ENCODE measurements at places on chromosomes 11 and 22.

DNA sequence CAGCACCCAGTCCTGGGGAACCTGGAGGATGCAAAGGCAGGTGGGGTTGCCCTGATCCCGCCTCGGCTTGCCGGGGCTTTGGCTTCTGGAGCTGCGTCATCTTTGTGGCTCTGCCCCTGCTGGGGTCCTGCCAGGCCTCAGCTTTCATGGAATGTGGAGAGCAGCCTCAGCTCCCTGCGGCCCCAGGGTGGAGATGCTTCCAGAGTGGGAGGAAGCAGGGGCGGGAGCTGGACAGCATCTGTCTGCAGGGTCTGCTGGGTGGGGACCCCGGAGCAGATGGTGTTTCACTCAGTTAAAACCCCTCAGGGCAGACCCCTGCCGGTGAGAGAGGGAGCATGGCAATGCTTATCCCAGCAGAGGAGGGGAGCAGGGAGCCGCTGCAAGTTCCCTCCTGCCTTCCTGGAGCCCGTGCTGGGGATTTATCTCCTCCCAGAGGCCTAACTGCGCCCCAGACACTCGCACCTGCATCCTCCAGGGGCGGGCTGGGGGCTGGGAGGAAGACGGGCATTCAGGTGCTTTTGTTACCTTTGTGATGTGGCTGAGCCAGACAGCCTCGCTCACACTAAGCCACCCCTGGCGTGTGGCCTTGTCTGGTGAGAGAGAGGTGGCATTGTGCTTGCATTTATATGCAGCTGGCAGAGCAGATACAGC lies 15.7 kb downstream of the GRIK4 start:
- DNase-seq, result no peak

DNA sequence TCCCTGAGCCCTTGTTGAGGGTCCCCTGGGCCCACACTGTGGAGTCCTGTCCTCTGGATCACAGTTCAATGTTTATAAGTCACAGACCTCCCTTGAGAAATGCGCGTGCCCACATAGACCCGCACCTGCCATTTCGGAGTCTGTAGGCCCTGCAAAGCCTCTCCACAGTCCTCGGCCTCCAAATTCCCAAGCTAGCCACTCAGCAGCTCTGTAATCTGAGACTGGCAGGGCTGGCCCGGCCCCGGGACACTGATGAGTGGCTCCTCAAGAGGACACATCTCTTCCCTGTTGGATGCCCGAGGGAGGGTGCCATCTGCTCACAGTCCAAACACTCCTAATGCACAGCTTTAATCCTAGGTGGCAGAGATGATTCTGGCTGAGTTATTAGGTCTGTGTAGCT lies 39.1 kb downstream of the B3GAT1 start:
- no peak for DNase-seq

DNA sequence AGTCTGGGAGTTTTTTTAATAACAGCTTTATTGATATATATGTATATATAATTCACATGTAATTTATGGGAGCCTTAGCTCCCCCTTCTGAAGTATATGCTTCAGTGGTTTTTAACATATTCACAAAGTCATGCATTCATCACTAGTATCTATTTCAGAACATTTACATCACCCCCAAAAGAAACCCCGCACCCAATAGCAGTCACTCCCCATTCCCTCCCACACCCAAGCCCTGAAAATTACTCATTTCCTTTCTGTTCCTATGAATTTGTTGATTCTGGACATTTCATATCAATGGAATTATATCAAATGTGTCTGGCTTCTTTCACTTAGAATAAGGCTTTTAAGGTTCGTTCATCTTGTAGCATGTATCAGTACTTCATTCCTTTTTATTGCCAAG lies 35.6 kb upstream of the SYT7 start:
- DNase-seq, result no peak

GRCh38 chr11:914747-915501 lies 4.3 kb upstream of the CHID1 start:
- DNase-seq, result no peak

- DNase-seq, result no peak
Observed at GRCh38 chr11:33172996-33173395, 11.7 kb upstream of the CSTF3 start.

- no peak for DNase-seq
Observed at GRCh38 chr11:126153006-126153405, 58.4 kb downstream of the RPUSD4 start.

DNA sequence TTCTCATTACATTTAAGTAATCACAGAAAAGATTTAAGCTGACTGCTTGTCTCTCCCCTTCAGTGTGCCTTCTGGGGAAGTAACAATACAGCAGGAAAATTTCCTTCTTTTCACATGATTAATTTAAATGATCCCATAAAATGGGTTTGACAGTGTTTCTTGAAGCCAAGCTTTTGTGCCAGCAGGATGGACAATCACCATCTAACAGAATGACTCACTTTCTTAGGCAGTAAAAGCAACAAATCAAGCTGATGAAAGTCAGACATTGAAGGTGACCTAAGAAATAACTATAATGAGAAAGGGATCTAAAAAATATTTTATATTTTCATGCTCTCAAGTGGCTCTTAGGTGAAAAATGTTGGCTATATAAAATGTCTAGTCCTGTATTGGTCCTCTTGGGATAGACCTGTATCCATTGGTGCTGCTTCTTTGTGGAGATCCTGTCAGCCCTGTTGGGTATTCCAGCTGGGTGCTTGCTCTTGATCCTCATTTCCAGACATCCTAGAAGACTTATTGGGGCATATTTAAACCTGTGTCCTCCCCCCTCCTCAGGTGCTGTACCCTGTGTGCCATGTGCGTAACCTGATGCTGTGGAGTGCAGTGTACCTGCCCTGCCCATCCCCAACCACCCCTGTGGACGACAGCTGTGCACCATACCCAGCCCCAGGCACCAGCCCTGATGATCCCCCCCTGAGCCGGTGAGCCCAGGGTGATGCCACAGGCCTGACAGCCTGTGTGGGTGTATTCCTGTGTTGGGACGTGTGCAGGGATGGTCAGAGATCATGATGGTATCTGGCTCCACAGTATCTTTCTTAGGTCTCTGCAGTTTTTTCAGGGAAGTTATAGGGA lies 62.7 kb upstream of the HORMAD2 start:
- no peak for DNase-seq

GRCh38 chr11:12166299-12167060 lies 56.1 kb downstream of the MICAL2 start:
- no peak for DNase-seq

DNA sequence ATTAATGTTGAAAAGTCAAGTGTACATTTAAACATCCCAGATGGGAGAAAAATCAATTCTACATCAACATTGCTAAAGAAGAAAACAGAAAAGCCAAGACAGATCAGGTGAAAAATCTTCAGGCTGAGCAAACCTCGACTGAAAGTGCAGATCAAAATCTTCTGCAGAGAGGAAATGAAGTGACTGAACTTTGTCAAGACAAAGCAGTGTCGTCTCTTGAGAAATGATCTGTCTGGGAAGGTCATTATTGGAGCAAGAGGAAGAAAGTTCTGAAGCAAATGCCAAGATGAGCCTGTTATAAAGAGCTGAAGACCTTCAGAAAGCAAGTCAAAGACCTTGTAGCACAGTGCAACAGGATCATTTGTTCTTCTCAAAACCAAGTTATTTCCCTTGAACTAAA lies 5.8 kb upstream of the PLEKHB1 start:
- no peak for DNase-seq

DNA sequence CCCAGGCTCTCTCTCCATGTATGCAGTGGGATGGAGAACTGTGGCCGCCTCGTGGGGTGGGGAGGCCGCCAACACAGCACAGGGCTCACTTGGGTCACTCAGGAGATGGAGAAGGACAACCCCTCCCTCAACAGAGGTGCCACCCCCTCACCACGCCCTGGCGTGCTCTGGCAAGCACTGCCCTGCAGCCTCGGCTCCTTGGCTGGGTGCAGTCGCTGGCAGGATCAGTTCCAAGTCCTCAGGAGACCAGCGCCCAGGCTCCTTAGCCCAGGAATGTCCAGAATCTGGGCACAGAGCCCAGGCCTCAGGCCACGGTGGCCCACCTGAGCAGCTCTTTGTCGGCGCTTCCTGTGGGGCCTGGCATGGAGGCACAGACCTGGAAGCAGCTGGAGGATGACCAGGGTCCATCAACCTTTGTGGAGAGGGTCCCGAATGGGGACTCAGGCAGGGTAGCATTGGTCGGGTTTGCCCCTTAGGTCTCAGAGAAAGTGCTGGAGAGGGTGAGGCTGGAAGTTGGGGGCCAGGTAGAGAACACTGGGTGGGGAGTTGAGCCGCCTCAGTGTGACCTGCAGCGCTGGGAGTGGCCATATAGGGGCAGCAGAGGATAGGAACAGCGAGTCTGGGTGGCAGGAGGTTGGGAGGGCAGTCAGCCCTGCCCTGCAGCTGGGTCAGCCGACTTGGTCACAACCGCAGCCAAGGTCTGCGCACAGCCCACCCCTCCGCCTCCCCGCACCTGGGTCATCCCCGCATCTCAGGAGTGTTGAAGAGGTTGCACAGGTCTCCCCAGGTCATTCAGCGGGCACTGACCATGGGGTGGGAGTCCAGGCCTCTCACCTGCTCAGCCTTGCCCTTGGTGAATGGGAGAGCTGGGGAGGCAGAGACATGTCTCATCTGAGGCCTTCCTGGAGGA lies 8.2 kb downstream of the SUSD2 start:
- no peak for DNase-seq

DNA sequence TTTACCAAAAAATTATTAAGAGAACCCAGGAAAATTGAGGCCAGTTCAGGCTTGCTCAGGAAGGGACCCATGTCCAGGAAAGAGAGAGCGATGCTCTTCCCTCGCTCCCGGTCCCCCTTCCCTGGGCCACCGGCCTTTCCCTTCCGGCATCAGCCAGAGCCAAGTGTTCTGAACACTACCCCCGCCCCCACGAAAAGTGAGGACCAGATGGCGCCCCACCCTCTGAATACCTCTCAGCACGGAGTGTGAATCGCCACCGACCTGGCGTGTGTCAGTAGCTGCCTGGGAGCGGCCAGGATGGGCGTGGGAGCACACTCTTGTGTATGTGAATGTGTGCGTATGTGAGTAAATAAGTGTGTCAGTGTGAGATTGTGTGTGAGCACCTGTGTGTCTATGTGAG lies 20.2 kb downstream of the RPS6KA4 start:
- no peak for DNase-seq

Measured in effector memory CD8-positive, alpha-beta T cell (primary cell).